ENCODE measurements at places on chromosomes 11 and 22.
A peak's percentile ranks its signal among the peaks of the same experiment; 100 is the strongest.

- no peak for DNase-seq
These were observed 3.5 kb downstream of the SLC16A8 start for GRCh38 chr22:38080474-38080849.

- DNase-seq: no peak
These were observed 35.7 kb downstream of the EIF3F start for GRCh38 chr11:8022876-8023275.

DNA sequence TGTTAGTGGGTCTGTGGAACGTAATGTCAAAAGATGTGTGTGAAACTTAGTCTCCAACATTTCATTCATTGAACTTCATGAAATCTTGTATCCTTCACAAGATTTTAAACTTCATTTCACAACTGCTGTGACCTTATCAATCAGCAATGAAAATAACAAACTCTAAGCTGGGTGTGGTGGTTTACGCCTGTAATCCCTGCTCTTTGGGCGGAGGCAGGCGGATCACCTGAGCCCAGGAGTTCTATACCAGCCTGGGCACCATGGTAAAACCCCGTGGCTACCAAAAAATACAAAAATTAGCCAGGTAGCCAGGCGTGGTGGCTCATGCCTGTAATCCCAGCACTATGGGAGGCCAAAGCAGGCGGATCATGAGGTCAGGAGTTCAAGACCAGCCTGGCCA lies 5.1 kb downstream of the CHKA start:
- no peak for DNase-seq

- DNase-seq: no peak
These were observed 79.0 kb downstream of the DDX10 start for GRCh38 chr11:108743851-108744250.

- no peak for DNase-seq
These were observed 105.2 kb downstream of the MAML2 start for GRCh38 chr11:96237766-96238266.

DNA sequence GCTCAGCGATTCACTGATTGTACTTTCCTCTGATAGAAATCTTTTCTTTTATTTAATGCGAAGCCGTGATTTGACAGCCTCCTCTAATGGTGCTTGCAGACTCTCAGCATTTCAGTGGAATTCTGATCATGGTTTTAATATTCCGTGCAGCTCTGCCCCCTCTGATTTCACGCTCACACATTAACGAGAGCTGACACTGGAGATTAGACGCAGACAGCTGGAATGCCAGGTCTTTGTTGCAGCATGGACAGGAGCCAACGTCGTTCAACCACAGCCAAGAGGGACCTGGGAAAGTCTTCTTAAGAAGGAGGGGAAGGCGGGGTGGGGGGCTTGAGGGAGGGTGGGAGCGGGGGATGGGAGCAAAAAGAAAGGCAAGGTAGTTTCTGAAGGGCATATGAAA lies 186.4 kb downstream of the BLID start:
- DNase-seq: peak; percentile 60

DNA sequence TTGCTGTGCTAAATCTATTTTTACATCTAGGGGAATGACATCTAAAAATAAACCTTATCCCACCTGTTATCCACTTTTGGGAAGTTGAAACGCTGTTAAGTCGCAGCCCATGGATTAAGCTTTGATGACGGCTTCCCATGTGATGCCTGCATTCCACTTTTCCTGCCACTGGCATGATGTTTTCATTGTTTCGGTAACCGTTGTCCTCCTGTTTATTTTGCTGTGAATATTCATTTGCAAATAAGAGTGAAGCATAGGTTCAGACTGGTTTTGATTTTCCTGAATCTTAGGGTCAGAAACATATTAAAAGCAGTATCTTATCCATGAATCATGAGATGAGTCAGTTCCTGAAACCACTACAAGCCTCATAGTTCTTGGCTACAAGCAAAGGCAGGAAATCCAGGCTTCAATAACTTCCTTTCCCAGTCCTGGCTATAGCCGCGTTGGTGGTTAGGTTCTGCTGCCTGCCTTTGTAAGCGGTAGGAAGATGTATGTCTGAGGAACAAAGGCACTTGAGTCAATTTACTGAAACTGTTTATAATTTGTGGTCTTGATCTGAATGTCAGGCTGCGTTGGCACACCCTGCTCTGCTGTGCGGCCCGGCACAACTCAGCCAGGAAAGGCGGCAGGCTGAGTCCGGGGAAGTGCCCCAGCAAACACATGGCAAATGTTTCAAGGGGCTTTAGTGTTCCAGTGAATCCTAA lies 19.4 kb downstream of the TEAD1 start:
- peak; percentile 79 for DNase-seq

DNA sequence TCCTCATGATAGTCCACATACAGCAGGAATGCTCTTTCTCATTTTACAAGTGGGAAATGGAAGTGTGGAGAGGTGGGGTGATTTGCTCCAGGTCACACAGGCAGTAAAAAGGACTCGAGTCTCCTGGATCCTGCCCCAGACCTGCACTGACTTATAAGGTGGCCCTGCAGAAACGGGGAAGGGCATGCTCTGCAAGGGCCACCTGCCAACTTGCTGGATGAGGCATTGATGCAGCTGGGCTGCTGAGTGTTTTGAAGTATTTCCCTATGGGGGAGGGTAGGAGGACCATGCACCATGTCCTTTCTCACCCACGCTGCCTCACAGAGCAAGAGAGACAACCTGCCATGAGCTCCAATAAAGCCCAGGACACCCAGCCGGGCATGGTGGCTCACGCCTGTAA lies 36.9 kb downstream of the OR6Q1 start:
- no peak for DNase-seq

DNA sequence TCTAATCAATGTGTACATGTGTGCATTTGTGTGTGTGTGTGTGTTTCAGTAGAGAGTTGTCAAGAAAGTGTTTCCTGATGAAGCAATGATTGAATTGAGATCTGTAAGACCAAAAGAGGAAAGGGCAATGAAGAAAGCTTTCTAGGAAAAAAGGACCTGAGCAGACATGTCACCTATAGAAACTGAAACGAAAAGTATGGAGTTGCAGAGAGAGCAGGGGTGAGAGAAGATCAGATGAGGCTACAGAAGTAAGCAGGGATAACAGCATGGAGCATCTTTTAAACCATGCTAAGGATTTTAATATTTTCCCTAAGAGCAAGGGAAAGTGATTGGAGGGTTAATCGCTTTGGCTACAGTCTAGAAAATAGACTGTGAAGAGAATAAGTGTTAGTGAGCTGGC lies 1459.4 kb upstream of the TENM4 start:
- no peak for DNase-seq

DNA sequence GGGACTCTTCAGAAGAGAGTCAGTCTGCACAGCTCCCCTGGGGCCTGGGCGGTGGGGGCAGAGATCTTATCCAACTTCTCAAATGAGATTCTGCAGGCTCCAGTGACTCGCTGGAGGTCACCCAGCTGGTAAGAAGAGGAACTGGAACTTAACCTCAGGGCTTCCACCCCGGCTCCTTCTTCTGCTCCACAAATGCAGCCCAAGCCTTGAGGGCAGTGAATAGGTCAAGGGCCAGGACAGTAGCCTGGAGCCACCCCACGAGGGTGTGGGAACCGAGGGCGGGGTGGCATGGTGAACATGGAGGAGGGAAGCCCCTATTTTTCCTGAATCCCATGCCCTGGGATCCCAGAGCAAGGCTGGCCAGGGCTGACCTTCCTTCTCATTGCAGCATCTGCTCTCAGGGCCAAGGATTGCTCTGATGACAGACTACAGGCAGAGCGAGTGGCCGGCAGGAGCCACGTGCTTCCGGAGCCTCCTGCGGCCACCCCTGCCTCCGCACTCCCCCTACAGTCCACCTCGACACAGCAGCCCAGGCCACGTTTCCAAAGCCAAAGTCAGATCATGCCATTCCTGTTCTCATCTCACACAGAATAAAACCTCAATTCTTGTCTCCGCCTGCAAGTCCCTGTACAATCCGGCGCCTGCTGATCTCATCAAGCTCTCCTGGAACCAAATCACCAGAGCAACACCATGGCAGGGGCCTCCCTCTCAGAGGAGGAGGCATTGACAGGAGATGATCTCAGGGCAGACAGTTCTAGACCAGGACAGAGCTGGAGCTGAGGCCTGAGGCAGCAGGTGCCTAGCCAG lies 21.1 kb upstream of the UPK3A start:
- peak; percentile 69 for DNase-seq

DNA sequence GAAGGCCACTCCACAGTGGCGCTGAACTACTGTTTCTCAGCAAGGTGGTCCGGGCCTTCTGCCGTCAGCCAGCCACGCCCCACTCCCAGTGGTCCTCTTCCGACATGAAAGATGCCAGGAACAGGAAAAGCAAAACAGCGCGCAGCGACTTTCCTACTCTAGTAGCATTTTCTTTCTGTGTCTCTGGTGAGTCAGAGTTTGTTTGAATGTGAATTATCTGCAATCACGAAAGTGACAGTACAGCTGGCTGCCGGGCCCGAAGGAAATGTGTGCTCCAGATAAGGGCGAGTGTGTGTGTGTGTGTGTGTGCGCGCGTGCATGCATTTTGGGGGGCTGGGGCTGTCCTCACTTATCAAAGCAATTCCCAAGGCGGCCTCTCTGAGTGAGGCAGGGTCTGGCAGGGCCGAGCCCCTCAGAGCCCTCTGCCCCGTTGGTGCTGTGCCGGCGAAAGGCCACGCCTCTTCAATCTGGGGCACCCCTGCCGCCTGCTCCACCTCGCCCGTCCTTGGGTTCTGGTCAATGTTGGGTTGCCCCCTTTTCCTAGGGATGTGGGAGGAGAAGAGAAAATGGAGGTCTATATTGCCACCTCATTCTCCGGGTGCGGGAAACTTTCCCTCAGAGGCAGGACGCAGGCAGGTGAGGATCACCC lies 288.5 kb downstream of the KIRREL3 start:
- DNase-seq: no peak

DNA sequence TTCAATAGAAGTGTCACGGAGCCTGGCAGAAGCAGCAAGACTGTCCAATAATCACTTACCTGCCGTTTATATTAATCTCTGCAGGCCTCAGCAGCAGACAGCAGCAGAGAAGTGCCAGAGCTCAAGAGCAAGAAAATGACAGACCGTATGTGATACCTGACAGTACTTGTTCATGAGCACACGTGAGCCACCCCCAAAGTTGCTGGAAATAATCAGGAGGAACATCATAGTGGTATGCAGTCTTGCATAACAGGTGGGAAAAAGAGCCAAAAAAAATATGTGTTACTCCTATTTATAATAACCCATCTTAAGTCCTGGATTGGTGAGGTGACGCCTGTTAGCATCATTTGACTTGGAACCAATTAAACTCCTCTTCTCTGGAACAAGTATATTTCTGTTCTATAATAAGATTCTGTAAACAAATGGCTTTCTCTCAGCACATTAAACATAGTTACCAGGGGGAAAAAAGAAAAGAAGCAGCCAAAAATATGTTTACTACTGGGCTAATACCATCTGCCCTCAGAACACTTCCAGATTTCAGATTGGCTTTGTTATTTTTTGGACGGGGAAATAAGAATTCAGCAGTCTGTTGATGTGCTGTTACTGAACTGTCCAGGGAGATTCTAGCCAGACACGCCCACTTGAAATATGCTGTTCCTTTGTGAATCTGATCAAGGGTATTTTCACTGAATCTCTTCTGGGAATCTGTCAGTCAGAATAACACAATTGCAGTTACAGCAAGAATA lies 7.9 kb upstream of the SLN start:
- peak; percentile 71 for DNase-seq

- DNase-seq: no peak
These were observed 459.0 kb downstream of the SOX6 start for GRCh38 chr11:15897211-15897960.

DNA sequence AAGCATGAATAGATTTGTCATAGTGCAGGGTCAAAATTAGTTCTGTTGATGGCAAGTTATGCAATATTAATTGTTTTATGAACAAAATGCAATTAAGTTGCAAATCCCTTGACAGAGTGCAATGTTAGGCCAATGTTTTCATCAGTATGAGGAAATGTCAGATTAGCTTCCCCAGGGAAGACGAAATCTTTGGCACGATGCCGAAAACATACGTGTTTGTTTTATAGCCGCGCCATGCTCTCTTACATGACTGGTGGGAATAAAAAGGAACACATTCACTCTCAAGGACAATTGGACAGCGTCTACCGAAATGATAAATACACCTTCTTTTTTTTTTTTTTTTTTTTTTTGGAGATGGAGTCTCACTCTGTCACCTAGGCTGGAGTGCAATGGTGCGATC lies 27.0 kb downstream of the MFNG start:
- no peak for DNase-seq

GRCh38 chr11:134469627-134470026 lies 57.6 kb upstream of the B3GAT1 start:
- no peak for DNase-seq

DNA sequence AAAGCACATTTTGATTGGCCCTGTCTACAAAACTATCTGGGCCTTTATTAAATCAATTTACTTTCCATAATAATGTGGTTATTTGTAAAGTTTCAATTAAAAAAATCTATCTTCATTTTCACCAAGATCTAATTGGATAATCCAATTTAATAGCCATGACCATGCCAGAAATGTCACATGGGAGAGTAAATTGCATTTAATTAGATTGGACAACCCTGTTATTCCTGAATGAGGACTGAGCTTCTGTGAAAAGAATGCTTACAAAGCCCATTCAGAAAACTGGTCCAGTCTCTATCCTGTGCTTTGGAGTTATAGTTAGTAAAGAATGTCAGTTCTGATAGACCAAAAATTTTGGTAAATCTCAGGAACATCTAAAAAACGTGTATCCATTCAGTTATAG lies 541.9 kb upstream of the ANO5 start:
- DNase-seq: no peak

DNA sequence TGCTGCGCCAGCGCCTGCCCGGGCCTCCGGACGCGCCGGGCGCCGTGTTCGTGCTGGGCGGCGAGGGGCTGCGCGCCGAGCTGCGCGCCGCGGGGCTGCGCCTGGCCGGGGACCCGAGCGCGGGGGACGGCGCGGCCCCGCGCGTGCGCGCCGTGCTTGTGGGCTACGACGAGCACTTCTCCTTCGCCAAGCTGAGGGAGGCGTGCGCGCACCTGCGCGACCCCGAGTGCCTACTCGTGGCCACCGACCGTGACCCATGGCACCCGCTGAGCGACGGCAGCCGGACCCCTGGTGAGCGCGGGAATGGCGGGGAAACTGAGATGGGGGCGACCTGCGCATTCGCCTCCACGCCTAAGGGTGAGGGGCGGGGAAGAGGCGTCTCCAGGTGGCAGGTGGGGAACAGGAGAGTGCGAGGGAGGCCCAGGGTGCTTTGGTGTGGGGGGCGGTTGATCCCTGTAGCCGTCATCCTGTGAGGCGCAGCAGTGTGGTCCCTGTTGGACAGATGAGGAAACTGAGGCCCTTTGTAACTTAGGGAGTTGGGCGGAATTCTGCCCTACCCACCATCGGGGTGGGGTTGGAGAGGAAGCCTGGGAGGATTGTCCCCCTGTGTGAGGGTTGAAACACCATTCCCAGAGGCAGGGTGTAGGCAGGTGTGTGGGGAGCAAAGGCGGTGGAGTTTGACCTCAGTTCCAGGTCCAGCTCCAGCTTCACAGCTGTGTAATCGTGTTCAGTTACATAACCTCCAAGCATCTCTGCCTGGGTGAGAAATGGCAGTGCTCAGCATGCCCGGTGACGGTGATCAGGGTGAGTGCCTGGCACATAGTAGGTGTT lies 758 bp downstream of the PDXP start:
- DNase-seq: no peak

- no peak for DNase-seq
These were observed 6.2 kb downstream of the SHISA8 start for GRCh38 chr22:41908411-41909309.

- DNase-seq: no peak
These were observed at the start of gene C11orf16 for GRCh38 chr11:8932564-8933180. Gene C11orf16, minus strand, starts transcription at chr11:8932947. Its CDS starts 639 bp downstream, at chr11:8932308.

- DNase-seq: no peak
These were observed 64.8 kb downstream of the PRR5L start for GRCh38 chr11:36360826-36361415.

All from muscle of arm (tissue), 14 donors.